ENCODE measurements at places on chromosomes 5 and 9. TPM values are rescaled to one million over a fixed set of nuclear protein-coding genes. Genes with fewer than 3 reads are reported as not detected.

The MLANA gene
- total RNA-seq, result not detected

The HBEGF gene
- total RNA-seq, result 6.0 TPM

The UBE2QL1 gene
- 0.72 TPM for total RNA-seq

The BRD8 gene
- 46.6 TPM for total RNA-seq

The DEPDC1B gene
- 16.2 TPM for total RNA-seq

The LHX3 gene
- total RNA-seq, result 0.08 TPM

The HSD17B3 gene
- total RNA-seq, result not detected

The CYLC2 gene
- not detected for total RNA-seq

The DNM1 gene
- 89.0 TPM for total RNA-seq

The GOLM1 gene
- total RNA-seq, result 110 TPM

The SMC5 gene
- total RNA-seq, result 16.2 TPM

The TEK gene
- 0.05 TPM for total RNA-seq

The IFNB1 gene
- not detected for total RNA-seq
